ENCODE measurements at places on chromosomes 3 and 15.

DNA sequence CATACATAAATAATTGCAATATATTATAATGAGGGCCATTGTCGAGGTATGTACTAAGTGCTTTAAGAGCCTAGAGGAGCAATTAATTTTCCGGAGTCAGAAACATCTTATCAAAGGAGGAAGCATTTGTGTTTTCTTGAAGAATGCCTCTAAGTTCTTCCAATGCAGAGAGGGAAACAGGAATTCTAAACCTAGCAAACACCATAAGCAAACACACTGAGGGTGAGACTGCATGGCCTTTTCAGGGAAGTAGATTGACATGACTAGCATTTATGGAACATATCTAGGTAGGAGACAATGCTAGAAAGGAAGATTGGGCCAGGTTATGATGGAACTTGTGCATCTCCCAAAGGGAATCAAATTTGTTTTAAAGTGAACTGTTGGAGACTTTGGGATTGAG is 7.2 kb upstream of the PLCL2 start:
- no peak for DNase-seq

GRCh38 chr3:87771337-87772192 is 287.2 kb downstream of the CGGBP1 start:
- DNase-seq: no peak

DNA sequence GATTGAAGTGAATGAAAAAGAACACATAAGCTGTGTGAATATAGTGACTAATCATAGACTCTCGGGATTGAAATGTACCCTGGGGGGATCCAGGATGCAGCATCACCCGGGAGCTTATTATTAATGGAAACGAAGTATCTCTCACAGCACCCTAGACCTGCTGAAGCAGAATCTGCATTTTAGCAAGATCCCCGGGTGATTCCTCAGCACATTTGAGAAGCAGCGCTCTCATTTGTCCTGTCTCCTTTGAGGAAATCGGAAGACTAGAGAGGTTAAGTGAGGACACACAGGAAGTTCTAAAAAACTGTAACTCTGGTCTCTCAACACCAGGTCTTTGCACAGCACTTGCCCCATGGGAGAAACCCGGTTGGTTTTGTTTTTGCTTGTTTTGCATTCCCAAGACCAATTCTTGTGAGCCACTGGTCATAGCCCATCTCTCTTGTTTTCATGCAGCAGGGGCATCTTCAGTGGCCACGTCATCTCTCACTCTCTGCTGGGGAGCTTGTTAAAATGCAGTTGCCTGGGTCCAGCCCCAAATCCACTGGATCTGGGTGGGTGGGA is 30.2 kb downstream of the ZNF710 start:
- no peak for DNase-seq

DNA sequence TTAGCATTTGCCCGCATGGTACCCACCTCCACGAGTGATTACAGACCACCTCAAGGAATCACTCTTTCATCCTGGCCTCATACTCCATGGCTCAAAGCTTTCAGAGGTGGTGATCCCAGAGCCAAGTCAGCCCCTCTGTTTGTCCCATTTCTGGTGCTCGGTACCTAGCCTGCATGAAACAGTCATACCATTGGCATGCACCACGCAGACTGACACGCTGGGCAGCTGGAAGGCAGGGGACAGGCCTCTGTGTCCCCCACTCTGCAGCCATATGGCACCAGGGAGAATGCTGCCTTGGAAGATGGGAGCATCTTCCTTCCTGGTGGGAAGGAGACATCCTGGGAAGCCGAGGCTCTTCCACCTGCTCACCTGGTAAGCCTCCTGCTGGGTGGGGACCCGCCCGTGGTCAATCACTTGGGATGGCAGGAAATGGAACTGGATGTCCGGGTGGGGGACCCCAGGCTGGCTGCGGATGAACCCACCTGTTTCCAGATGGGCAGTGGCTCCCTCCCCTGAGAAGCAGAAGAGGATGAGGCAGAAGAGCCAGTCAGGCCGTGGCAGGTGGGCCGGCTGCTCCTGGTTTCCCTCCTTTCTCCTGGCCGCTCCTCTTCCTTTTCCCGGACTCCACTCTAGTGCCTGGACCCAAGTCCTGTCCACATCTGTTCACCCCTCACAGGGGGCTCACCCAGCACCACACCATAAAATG is 26.9 kb downstream of the CHDH start:
- no peak for DNase-seq

GRCh38 chr15:31280831-31281216 is 45.8 kb upstream of the KLF13 start:
- no peak for DNase-seq

GRCh38 chr15:96311256-96311955 is 19.1 kb upstream of the NR2F2 start:
- no peak for DNase-seq

DNA sequence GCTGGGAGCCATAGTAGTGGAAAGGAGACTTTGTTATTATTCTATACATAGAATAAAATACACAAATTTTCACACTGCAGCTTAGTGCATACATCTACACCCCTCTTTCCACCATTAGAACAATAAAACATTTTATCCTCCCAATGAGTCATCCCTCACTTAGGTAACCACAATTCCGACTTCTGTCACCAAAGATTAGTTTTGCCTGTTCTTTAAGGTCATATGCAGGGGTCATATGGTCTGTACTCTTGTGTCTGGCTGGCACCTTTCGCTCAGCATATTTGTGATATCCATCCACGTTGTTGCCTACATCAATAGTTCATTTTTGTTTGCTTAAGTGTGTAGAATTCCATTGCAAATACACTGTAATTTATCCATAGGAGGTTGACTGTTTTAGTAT is 399.4 kb downstream of the SHQ1 start:
- DNase-seq: no peak

- no peak for DNase-seq
Measured at GRCh38 chr15:27327467-27328025, 356.6 kb downstream of the GABRG3 start.

DNA sequence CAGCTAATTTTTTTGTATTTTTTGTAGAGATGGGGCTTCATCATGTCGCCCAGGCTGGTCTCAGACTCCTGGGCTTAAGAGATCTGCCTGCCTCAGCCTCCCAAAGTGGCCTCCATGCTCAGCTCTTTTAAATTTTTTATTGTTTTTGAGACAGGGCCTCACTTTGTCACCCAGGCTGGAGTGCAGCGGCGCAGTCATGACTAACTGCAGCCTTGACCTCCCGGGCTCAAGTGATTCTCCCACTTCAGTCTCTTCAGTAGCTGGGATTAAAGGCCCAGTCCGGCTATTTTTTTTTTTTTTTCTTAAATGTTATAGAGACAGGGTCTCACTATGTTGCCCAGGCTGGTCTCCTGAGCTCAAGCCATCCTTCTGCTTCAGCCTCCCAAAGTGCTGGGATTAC is 15.1 kb upstream of the BAHD1 start:
- DNase-seq: no peak

GRCh38 chr3:32755761-32756160 is 62.0 kb upstream of the TRIM71 start:
- no peak for DNase-seq

DNA sequence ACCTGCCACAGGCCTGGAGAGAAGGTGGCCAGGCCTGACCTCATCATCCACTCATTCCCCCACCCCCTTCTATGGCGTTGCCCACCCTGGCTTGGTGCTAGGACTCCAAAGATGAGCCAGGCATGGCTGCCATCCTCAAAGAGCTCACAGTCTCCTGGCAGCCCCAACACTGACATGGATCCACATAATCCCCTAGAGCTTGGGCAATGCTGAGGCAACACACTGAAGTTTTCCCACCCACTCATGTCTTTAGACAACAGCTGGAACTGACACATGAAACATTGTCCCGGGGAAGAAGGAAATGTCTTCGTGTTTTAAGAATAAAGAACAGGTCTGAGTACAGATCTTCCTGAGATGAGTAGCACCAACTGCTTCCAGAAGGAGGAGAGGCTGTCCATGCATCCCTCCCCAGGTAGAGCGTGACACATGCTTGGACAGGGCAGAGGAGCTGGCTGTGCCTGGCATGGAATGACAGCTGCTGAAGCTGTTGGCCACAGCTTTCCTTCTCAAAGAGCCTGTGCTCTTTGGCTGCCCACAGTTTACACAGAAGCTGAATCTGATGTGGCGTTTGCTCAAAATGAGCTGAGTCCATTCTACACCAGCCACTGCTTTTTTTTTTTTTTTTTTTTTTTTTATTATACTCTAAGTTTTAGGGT is 70.1 kb downstream of the HOMER2 start:
- DNase-seq: no peak

DNA sequence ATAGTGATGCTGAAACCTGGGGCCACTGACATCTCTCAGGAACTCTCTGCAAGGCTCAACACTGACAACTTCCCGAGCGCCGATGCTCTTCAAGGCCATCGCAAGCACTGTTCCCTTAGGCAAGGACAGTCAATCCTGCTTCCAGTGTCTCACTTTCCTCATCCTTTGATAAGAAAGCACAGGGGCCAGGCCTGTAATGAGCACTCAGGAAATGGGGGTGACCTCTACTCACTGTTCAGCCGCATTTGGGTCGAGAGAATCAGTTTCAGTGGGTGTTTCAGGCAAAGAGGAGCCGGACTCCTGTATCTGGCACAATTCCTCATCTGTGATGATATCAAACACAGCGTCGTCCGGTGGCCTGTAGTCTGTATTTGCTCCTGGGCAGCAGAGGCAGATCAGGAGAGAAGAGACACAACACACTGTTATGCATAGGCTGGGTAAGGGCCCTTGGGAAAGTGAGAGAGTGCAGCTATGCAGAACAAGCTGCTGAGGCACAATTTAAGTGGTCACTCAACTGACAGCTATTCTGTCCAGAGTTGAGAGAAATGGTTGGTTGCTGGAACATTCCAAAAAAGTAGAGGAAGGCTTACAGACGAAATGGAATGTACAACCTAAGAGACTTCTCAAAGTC is 11.9 kb downstream of the CXCR6 start:
- no peak for DNase-seq

DNA sequence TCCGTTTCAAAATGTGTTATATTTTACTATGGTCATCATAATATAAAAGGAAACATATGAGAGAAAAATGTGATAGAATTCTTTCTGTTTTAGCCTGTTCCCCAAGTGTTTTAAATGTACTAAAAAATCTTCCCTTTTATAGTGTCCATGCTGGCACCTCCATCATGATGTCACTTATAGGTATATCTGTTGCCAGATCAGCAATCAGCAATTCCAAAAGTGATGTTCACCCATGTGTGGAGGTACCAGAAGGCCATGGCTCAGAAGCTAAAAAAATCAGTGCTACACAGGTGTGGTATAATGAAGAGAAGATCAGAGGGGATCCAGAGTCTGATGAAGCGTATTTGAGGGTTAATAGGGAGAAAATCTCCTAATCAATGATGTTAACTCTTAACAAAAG is 1.1 kb upstream of the GPR15 start:
- DNase-seq: no peak

GRCh38 chr15:88465633-88466224 is 1.5 kb downstream of the MRPL46 start:
- no peak for DNase-seq
